ENCODE measurements at places on chromosomes 2 and 18. TPM values are rescaled to one million over a fixed set of nuclear protein-coding genes. Genes with fewer than 3 reads are reported as not detected.

RIT2 gene
- not detected for total RNA-seq

DNA sequence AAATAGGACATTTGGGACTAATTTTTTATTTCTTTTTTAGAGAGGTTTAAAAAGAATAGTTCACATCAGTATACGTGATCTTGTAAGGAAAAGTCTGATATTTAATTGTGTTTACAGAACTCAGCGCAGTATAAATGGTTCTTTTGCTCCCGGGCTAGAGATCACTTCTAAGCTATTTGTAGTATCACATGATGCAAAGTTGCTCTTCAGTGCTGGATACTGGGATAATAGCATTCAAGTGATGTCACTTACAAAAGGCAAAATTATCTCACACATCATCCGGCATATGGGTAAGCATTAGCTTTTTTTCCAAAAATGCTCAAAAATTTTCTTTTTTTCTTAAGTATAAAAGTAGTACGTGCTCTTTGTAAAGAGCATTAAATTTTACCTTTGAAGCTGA, 37.4 kb upstream of the CYP20A1 start:
- DNase-seq, result no peak

GRCh38 chr18:11183637-11184036, 34.3 kb upstream of the PIEZO2 start:
- DNase-seq, result no peak

DNA sequence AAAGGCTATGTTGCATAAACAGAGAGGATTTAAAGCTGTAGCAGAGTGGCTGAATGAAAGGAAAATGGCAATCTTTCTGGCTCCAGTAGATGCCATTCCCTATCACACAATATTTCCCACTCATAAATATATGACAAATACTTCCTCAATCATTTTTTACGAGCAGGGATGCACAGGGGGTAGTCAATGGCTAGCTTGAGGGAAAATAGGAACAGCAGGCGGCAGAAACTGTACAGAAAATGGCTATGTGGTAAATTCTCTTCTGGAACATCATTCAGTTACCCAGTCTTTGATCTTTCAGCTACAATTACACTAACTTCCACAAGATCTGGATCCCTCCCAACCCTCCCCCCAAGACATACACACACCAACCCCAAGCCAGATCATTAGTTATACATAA, 127.2 kb downstream of the OLA1 start:
- DNase-seq, result no peak

SPHKAP gene
- total RNA-seq, result not detected

GRCh38 chr2:133271105-133271504, 297.2 kb downstream of the NCKAP5 start:
- DNase-seq, result no peak

DNA sequence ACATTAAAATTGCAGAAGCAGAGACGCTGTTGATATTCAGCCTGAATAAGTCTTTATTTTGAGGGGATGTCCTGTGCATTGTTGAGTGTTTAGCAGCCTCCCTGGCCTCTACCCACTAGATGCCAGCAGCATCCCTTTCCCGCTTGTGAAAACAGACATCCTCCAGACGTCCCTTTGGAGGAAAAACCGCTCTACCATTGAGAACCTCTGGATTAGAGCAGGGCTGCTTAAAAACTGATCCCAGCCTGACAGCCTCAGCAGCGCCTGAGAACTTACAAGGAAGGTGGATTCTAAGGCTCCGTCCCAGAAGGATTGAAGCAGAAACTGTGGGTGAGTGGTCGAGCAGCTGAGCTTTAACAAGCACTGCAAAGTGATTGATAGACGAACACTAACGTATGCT, 349.7 kb downstream of the CYRIA start:
- no peak for DNase-seq

TXNDC2 gene
- total RNA-seq, result 2.0 TPM

BUB1 gene
- 93.0 TPM for total RNA-seq

RFX8 gene
- total RNA-seq, result not detected

DNA sequence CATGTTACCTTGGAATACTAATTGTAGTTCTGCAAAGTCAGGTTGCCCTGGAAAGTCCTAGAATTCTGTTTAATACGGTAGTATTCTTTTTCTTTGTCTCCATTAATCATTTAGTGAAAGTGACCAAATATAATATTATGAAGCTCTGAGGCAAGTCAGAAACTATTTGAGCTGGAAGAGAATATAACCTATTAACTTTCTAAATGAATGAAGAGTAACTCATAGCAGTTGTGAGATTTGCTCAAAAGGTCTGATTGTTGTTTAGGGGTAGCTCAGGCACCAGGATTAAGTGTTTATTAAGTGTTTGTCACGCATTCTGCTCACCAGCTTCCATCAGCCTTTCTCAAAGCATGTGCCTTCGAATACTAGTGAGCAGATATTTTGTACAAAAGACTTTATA, 46.7 kb upstream of the SERPINE2 start:
- no peak for DNase-seq

DNA sequence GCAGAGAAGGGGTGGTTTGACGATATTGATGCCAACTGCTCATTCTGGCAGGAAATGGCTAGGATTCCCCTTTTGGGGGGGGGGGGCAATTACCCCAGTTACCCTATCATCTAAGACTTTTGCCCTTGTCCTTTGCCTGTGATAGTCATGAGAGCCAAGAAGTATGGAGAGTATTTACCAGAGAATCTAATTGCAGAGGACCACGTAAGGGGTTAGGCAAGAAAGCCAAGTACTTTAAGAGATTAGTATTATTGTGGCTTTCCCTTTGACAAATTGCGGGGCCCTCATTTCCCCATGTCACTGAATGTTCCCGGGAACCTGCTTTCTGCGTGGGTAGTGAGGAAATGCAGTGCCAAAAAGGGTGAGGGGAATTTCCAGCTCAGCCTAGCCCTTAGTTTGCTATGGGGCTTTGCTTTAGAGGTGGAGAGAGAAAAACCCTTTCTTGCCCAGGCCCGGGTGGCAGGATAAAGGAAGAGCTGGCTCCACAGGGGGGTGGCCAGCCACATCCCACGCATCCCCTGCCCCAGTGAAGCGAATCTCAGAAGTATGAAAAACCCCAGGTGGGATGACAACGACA, 1.5 kb downstream of the AQP4 start:
- DNase-seq, result no peak

APLF gene
- total RNA-seq, result 0.67 TPM

DNA sequence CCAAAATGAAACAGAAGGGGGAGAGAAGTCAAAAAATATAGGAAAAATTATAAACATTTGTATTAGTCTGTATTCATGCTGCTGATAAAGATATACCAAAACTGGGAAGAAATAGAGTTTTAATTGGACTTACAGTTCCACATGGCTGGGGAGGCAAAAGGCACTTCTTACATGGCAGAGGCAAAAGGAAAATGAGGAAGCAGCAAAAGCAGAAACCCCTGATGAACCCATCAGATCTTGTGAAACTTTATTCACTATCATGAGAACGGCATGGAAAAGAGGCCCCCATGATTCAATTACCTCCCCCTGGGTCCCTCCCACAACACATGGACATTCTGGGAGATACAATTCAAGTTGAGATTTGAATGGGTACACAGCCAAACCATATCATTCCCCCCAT, 79.1 kb downstream of the ZRANB3 start:
- no peak for DNase-seq

GRCh38 chr18:74115046-74115445, 32.6 kb downstream of the FBXO15 start:
- no peak for DNase-seq

GRCh38 chr2:199370150-199370780, 87.5 kb downstream of the SATB2 start:
- DNase-seq, result no peak
